ENCODE measurements at places on chromosomes 5 and 9. TPM values are rescaled to one million over a fixed set of nuclear protein-coding genes. Genes with fewer than 3 reads are reported as not detected.

PLPPR1 gene
- polyA plus RNA-seq: not detected

EPB41L4A gene
- polyA plus RNA-seq: 0.05 TPM

ADAMTS19 gene
- not detected for polyA plus RNA-seq

ENTREP1 gene
- polyA plus RNA-seq: not detected

P4HA2 gene
- polyA plus RNA-seq: 0.45 TPM

DAB2IP gene
- polyA plus RNA-seq: not detected

KIF24 gene
- polyA plus RNA-seq: 0.14 TPM

HSPB3 gene
- not detected for polyA plus RNA-seq

GRK6 gene
- polyA plus RNA-seq: 63.4 TPM

GCNT4 gene
- polyA plus RNA-seq: not detected

OR1Q1 gene
- not detected for polyA plus RNA-seq

TLR4 gene
- 174 TPM for polyA plus RNA-seq

MEIKIN gene
- 1.6 TPM for polyA plus RNA-seq

DDX4 gene
- polyA plus RNA-seq: not detected

SLC45A2 gene
- polyA plus RNA-seq: not detected

ICE1 gene
- 2.4 TPM for polyA plus RNA-seq

RELL2 gene
- 1.0 TPM for polyA plus RNA-seq
